NCI-H1417 (cell line): ENCODE measurements at places on chromosomes 11 and 22.

DNA sequence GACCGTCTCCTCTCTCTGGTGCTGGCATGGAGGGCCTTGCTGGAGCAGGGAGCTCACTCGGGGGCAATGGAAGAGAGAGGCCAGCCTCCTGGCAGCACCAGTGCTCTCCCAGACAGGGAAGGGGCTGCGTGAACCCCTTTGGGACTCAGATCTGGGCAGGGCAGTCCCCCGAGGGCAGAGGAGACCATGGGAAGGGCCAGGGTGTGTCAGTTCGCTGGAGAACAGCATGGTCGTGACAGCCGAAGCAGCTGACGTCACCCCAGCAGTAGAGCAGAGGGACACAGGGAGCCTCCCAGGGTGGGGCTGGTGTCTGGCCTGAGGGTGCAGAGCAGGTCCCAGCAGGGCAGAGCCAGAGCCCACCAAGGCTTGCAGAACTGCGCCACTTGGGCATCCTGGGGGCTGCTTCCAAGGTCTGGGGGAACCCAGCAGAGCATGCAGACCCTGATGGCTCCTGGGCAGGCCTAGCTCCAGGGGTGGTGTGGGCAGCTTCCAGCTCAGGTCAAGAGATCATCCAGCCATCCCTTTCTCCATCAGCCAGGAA is 71.0 kb upstream of the KCNQ1OT1 start:
- no peak for DNase-seq

GRCh38 chr11:9651899-9652748 is 11.8 kb upstream of the SWAP70 start:
- DNase-seq: no peak

DNA sequence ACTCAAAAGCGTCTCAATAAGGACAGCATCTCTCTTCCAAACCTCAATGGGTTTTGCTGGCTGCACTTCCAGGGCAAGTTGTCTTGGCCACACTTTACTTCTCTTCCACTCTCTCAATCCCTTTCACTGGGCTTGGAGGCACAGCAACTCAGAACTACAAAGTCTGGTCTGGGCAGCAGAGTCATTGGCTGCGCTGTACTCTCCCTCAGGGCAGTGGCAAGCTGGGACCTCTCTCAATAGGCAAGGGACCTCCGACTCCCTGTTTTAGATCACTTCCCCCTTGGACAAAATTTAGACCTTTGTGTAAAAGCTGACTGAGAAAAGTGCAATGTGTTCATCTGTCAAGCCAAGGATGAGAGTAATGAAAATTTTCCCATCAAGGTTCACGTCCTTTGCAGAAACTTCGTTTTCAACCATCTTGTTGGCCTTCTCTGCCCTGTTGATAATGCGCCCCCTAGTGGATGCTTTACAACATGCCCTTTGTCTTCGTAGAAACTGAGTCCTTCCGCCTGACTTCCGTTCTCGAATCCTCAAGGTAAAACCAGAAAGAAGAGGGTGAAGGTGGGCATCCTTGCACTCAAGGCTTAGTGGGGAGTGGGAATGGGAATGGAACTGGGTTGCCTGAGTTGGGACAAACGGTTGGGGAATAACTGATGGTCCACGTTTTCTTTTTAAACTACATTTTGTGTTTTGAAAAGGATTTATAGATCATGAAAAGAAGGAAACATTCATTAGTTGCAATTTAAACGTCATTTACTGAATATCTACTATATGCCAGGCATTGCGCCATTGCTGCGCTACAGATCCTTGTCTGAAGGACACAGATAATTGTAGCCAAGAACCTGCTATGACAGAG is 99.1 kb downstream of the CD44 start:
- peak; percentile 40 for DNase-seq

- no peak for DNase-seq
Measured at GRCh38 chr22:39283322-39284141, 35.9 kb downstream of the RPL3 start.

- DNase-seq: no peak
Measured at GRCh38 chr11:8108421-8108820, 27.4 kb downstream of the TUB start.
